PC-9 (cell line): ENCODE measurements at places on chromosomes 7 and 10. TPM values are rescaled to one million over a fixed set of nuclear protein-coding genes. Genes with fewer than 3 reads are reported as not detected.

The CYP2C19 gene
- not detected in 2 replicates for total RNA-seq

- DNase-seq, result no peak
Measured at GRCh38 chr7:12619461-12620069, 49.0 kb downstream of the SCIN start.

The ZNF107 gene
- total RNA-seq, result 4.8 and 6.0 TPM in 2 replicates

DNA sequence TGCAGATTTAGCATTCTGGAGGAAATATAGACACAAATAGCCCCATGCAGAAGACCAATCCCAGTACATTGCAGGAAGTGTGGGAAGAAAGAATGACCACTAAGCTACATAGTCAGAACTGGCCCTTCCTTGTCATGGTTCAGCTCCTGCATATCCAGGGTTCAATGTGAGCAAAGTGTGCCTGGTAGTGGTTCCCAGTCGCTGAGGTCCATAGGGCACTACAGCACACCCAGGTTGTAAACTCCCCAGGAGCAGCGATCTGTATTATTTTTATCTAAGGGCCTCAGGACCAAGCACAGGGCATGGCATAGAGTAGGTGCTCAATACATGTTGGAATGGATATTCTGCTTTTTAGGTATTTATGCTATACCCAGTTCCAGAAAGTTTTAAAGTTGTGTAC lies 114.4 kb downstream of the RTKN2 start:
- no peak for DNase-seq

GRCh38 chr7:25823571-25823970 lies 328.4 kb upstream of the NFE2L3 start:
- DNase-seq, result no peak

The ABCC2 gene
- total RNA-seq, result 132 and 174 TPM in 2 replicates

DNA sequence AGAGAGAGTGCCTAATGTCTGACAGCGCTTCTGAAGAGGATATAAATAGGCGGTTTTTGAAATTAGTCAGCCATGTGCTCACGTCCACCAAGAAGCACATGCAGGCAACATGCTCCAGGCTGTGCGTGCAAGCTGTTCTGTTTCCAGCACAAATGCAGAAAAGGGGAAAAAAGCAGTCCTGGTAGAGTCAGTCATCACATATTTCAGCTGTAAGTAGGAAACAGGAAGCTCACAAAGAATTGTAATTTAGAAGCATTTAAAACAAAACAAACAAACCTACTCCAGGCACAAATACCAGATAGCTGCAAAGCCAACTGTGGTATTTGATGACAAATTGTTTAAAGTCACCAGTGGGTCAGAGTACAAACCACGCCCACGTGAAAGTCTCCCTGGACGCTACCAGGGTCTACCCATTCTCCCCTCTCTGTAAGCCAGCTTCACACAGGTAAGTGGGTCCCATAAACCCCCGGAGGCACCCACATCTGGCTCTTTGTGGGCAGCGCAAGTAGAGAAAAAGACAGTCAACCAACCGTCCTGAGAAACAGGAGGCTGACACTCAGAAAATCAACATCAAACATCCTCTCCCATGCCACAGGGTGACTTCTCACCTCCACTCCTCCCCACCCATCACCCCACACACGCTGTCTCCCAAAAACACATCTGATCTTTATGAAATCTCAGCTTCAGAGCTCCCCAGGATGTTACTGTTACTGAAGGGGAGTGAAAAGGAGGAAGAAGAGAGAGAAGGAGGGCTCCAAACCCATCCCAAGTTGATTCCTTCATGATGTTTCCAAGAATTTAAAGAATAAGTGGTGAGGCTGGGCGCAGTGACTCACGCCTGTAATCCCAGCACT lies 186.4 kb downstream of the FAM107B start:
- DNase-seq, result peak; percentile 94

- no peak for DNase-seq
Measured at GRCh38 chr10:131433568-131433967, 122.0 kb upstream of the TCERG1L start.

DNA sequence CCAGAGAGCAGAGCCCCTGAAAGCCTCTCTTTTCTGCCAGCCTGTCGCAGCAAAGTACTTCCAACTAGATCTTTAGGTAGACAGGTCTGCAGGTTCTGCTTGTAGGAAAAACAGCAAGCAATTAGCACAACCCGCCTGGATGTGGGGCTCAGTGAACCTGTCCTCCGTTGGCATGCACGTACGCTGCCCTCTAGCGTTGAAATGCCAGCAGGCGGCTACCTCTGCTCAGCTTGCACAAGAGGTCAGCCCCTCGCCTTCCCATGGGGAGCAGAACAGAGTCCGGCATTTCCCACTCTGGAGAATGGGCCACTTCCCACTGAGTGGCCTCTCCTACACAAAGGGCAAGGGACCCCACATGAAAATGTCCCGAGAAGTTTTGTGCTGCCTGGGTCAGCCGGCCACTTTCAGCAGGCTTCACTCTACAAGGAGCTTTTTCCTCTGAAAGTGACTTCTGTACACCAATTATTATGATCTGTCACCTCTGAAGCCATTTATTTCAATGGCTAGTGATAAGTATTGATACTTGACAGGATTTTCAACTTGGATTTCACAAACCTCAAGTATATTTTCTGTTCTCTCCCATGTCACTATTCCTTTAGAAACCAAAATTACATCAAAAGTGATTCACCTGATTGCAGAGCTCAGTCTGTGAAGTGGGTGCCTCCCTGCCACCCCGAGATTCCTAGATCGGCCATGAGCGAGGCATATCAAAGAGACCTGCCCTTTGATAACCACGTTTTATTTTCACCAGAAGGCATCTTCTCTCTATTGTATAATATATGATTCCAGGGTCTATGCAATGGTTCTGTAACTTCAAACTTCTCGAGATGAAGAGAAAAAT lies 56.7 kb downstream of the JCAD start:
- peak; percentile 63 for DNase-seq

The CLDN4 gene
- total RNA-seq, result 498 and 602 TPM in 2 replicates

The MYL10 gene
- total RNA-seq, result not detected in 2 replicates

The TMEM270 gene
- total RNA-seq, result 0.48 and 0.72 TPM in 2 replicates

DNA sequence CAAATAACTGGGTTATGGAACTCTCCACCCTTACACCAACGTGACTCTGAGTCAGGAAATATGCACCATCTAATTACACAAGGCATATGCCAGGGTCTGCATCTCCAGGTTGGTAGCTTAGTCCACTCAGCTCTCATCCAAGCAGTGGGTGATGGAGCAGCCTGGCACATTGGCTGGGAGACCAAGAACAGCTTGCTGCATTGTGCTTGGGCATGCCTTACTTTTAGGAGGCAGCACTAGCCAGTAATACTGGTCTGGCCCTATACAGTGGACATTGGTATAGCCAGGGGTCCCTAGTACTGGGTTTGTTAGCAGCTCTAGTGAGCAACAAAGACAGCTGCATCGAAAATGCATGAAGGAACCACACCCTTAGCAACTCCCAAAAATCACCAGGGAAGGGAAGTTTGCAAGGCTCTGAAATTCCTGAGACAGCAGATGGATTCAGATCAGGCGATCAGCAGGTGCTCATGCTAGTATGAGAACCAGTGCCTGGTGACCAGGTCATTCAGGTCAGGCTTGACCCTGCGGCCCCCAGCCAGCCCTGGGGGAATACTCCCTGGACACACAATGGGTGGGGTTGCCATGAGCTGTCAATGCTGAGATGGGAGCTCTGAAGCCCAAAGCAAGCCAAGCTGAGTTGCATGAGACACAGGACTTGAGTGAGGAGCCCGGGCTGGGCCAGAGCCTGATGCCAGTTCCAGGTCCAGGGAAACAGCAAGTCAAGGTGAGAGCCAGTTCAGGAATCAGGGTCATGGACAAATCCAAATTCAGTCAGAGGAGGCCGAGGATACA lies 217.9 kb upstream of the ZMIZ1 start:
- no peak for DNase-seq

DNA sequence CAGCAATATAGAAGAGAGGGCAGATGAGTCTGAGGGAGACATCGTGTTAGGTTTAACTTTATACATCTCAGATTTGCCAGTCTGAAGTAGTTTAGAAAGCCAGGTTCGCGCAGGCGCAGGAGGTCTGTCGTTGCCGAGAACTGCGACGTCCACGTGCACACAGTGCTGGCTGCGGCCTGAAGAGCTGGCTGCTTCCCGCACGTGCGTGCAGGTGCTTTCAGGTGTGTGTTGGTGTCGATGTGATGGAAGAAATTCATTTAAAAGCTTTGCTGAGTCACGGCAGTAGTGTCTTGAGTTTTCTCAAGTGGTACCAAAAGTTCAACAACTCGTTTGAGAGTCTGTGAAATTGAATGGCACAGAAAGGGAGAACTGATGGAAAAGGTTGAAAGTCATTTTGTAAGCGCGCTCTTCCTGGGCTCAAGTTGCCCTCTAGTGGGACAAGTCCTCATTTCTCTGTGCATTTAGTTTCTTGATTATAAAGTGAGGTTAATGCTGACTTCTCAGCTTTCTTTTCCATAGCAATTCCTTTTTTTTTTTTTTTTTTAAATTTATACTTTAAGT lies 18.6 kb downstream of the WDR37 start:
- DNase-seq, result no peak

- no peak for DNase-seq
Measured at GRCh38 chr7:129617652-129618051, 6.1 kb downstream of the NRF1 start.

The GLI3 gene
- total RNA-seq, result not detected in 2 replicates

DNA sequence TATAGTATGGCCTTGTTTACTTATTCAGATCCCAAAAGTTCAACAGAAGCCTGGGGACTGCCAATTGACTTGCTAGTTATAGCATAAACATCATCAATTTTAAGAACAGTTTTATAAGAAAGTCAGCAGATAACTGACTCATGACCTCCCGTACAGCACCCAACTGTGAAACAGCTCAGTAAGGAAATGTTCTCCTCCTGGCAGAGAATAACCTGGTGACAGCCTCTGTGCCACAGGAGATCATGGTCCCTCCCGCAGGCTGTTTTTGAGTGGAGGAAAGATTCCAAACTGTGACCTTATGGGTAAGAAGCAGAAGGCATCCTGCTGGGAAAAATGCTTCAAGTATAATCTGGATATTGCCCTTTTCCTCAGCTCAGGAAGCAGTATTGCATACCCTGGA lies 182.5 kb downstream of the SEMA3D start:
- DNase-seq, result no peak

DNA sequence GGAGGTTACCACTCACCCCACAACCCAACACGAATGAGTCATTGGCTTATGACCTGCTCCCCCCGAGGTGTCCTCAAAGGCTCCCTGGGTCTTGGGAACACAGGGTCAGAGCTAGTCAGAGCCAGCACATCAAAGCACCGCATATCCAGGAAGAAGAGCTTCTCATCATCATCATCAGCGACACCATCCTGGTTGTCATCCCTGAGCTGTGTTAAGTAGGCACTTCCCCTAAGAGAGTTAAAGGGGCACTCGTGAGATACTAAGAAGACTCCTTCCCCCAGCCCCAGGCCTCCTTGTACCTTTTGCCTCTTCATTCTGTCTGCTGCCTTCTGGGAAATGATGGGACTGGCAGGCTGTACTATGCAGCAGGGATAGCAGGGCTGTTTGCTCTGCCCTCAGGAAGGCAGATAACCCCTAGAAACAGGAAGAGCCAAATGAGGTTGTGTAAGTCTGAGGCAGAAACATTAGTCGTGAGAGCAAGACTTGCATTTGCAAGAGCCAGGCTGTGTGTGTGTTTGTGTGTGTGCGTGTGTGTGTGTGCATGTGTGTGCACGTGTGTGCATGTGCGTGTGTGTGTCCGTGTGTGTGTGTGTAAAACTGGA lies 11.1 kb upstream of the CPA1 start:
- DNase-seq, result no peak

DNA sequence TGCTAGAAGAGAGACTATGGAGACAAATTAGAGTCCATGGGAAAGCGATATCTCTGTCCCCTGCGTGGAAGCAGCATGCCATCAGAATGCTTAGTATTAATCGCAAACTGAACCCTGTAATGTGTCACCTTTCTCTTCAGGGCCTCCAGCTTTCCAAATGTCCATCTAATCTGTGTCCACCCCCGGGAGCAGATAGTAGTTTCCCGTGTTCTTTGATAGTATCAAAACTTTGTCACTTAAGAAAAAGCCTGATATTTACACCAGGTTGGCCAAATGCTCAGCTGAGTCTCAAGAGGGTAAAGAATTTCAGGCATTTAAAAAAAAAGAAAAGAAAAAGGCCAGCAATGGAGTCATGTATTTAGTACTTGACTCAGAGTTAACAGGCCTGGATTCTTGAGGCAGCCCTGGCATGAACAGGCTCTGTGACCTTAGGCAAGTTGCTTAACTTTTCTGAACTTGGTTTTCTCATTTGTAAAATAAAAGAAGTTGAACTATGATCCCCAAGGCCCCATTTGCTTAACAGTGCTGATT lies 10.4 kb upstream of the GSAP start:
- DNase-seq, result no peak

The SYPL1 gene
- total RNA-seq, result 83.9 and 102 TPM in 2 replicates

DNA sequence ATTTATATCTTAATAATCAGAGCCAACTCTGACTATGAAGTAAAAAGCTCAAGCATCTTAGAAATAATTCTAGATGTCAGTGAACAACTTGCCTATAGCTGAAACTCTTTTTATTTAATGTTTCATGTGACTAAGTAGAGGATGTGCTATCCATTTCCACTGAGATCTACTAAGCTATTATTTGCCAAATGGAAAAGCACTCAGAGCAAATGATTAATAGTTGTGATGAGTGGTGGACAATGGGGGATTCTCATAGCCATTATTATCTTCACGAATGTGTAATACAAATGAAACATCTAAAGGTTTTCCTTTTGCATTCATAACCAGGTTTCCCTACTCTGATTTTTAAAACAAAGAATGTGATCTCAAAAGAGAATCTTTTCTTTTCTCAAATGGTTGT lies 126.6 kb upstream of the GNAI1 start:
- DNase-seq, result no peak

The SAMD9L gene
- total RNA-seq, result 3.6 and 4.1 TPM in 2 replicates

The PPP1R17 gene
- total RNA-seq, result not detected in 2 replicates
